ENCODE measurements at places on chromosomes 4 and X.

DNA sequence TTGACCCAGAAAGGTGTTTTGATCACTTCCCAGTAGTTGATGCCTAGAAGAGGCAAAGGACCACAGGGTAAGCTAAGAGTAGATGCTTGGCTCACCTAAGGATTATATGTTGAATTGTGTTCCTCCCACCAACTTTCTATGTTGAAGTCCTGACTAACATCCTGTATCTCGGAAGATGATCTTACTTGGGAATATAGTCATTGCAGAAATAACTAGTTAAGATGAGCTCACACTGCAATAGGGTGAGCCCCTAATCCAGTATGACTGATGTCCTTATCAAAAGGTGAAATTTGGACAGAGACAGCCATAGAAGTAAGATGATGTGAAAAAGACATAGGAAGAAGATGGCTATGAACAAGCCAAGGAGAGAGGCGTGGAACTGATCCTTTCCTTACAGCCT is 3.3 kb upstream of the HMGB2 start:
- no peak for DNase-seq

GRCh38 chr4:41709844-41710481 is 38.6 kb downstream of the PHOX2B start:
- no peak for DNase-seq

- DNase-seq, result no peak
Measured at GRCh38 chr4:94534401-94535312, 82.9 kb downstream of the PDLIM5 start.

GRCh38 chr4:144582975-144583374 is 63.0 kb upstream of the HHIP start:
- no peak for DNase-seq

GRCh38 chrX:13074297-13075262 is 30.2 kb upstream of the FAM9C start:
- no peak for DNase-seq

DNA sequence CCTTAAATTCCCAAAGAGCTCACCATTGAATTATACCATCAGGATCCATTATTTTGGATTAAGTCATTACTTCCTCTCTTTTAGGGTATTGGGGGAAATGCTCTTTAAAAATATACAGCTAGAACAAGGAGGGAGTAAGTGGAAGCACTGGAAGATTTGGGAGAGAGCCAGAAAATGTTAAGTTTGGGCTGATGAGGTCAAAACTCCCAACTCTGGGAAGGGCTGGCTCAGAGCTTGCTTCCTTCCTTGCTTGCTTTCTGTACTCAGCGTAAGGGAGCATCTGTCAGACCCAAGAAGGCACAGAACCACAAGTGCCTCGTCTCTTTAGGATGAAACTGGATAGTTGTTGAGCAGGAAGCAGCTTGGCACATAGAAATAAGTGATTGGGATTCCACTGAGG is 138.2 kb downstream of the GUCY2F start:
- no peak for DNase-seq

GRCh38 chrX:51847463-51847862 is 46.0 kb upstream of the MAGED1 start:
- DNase-seq, result no peak

GRCh38 chrX:21963731-21964405 is 23.4 kb downstream of the SMS start:
- no peak for DNase-seq

GRCh38 chr4:5845035-5845905 is 47.6 kb downstream of the CRMP1 start:
- no peak for DNase-seq

- DNase-seq, result no peak
Measured at GRCh38 chr4:15738877-15739276, 36.0 kb downstream of the BST1 start.

GRCh38 chr4:80576796-80577195 is 241.3 kb downstream of the CFAP299 start:
- no peak for DNase-seq

- DNase-seq, result no peak
Measured at GRCh38 chr4:3873408-3874027, 107.3 kb downstream of the ADRA2C start.

DNA sequence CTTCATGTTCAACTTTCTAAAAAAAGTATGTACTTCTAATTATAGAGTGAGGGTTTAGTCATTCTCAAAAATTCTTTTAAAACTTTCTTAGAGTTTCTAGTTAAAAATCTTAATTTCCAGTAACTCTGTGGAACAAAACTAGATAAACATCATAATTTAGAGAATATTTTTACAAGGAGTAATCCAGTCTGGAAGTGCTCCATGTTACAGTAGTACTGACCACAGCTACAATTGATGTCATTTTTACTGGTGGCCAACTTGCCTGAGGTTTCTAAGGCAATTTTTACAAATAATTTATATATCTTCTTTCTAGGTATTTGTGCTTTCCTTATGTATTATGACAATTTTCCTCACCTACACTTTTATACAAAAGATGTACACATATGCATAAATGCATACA is 490.4 kb downstream of the CENPC start:
- DNase-seq, result no peak

DNA sequence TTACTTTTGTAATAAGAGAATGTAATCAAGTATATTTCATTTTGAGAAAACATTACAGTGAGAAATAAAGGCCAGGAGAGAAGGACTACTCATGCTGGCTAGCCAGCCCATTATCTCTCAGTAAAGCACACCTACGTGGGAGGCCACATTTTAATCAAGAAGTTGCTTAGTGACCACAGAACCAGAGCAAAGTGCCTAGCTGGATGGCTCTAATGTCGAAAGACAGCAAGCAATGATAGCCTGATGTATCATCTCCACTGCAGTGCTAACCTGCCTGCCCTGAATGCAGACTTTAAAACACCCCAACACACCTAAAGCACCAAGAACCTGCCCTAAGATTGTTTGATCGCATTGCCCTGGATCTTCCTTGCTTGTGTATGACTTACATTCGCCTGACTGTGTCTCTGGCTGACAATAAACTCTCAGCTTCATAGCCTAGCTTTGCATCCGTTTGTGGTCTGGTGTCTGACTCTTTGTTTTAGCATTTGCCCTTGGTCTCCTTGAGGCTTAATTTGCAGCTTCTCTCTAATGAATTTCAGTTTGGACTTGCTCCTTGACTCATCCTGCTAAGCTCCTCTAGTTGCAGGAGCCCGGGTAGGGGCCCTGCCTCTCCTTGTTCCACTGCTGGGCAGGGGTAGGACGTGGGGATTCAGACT is 31.4 kb upstream of the SOWAHD start:
- DNase-seq, result no peak

GRCh38 chrX:23999671-24000070 is 27.3 kb downstream of the KLHL15 start:
- DNase-seq, result no peak

DNA sequence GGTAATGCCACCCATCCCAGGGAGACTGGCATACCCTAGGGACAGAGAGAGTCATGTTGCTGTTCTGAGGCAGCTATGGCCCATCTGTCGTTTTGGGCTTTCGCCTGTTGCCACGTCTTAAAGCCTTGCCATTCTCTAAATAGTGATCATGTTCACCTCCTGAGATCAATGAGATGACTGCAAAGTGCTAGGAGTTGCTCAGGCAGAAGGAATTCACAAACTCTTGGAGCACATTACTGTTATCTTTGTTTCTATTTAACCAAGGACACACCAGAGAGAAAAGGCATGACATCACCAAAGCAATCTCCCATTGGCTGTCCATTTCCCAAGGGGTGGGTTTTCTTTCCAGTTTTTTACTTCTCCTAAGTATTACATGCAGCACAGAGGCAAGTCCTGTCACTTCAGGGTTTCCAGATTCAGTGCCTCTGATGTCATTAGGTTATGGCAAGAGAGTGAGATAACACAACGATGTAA is 37.1 kb upstream of the SETD7 start:
- no peak for DNase-seq

GRCh38 chr4:148735432-148736155 is 293.4 kb upstream of the NR3C2 start:
- no peak for DNase-seq

DNA sequence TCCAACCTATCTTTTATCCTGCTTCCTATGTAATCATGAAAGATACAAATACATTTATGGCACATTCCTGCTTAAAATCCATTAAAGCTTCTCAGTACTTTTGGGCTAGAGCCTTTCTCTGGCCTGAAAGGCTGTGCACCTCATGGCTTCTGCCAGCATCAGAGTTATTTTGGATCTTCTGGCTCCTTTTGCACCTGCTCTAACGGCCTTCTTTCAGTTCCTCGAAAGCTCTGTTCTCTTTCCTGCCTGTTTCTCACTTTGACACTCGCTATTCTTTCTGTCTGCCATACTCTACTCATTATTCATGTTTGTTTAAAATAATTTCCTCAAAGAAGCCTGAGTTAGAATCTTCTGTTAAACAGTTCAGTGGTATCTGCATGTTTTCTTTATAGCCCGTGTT is 86.0 kb downstream of the LRP2BP start:
- DNase-seq, result no peak

DNA sequence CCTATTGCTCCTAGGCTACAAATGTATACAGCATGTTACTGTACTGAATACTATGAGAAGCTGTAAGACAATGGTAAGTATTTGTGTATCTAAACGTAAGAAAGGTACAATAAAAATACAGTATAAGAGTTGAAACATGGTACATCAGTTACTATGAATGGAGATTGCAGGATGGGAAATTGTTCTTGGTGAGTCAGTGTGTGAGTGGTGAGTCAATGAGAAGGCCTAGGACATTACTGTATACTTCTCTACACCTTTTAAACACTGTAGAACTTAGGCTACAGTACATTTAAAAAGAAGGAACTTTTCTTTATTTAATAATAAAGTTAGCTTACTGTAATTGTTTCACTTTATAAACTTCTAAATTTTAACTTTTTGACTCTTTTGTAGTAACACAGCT is 2603.2 kb downstream of the PCDH7 start:
- DNase-seq, result no peak

GRCh38 chr4:113303315-113303714 is 253.9 kb downstream of the ANK2 start:
- no peak for DNase-seq

GRCh38 chrX:70455366-70456202 is 10.9 kb downstream of the DLG3 start:
- no peak for DNase-seq

- peak; percentile 65 for DNase-seq
Measured at GRCh38 chr4:119212964-119213606, 572 bp downstream of the USP53 start.

DNA sequence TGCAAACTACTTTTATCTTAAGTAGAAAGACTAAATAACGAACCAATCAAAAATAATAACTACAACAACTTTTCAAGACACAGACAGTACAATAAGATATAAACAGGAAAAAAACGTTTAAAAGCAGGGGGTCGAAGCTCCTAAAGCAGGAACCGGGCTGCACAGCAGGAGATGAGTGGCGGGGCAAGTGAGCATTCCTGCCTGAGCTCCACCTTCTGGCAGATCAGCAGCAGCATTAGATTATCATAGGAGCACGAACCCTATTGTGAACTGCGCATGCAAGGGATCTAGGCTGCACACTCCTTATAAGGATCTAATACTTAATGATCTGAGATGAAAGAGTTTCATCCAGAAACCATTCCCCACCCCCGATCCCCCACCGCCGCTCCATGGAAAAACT is 146.2 kb downstream of the TEX11 start:
- no peak for DNase-seq

GRCh38 chrX:48883729-48884128 is 13.8 kb downstream of the TIMM17B start:
- DNase-seq, result no peak

DNA sequence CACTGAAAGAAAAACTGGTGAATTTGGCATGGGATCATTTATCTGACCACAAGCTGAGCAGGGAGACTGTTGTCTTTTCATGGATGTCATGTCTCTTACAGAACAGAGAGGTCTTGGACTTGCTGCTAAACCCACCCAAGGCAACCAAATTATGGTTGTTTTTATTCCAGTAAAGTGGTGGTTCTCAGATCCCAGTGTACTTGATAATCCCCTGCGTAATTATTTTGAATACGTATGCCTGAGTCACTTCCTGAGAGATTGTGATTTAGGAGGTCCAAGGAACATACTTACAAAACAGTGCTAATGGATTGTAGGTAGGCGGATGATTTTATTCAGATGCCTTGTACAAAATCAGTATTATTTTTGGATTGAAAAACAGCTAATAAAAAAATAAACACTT is 585.6 kb downstream of the IL1RAPL1 start:
- DNase-seq, result no peak

- DNase-seq, result no peak
Measured at GRCh38 chr4:84498935-84499623, at the start of gene NKX6-1. TSS of gene NKX6-1 (minus strand) at chr4:84499292. CDS start at chr4:84498228, 1,064 bp downstream.

DNA sequence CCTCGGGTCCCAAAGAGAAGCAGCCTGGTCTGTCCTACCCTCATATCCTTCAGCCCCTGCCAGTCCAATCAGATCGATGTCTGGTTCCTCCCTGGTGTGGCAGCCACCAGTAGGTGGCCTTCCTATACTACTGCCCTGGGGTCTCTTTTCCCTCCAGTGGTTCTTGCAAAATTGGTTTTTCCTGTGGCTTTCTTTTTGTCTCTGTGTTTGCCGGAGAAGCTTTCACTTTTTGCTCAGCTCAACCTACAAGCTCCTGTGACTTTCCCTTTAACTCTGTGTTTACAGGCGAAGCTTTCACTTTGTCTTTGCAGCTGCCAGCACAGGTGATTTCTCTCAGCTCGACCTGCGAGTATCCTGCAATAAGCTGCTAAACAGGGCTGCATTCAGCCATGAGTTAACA is 46.8 kb downstream of the UGT2A3 start:
- DNase-seq, result no peak

- DNase-seq, result no peak
Measured at GRCh38 chr4:139557556-139558110, 1.6 kb upstream of the SETD7 start.

DNA sequence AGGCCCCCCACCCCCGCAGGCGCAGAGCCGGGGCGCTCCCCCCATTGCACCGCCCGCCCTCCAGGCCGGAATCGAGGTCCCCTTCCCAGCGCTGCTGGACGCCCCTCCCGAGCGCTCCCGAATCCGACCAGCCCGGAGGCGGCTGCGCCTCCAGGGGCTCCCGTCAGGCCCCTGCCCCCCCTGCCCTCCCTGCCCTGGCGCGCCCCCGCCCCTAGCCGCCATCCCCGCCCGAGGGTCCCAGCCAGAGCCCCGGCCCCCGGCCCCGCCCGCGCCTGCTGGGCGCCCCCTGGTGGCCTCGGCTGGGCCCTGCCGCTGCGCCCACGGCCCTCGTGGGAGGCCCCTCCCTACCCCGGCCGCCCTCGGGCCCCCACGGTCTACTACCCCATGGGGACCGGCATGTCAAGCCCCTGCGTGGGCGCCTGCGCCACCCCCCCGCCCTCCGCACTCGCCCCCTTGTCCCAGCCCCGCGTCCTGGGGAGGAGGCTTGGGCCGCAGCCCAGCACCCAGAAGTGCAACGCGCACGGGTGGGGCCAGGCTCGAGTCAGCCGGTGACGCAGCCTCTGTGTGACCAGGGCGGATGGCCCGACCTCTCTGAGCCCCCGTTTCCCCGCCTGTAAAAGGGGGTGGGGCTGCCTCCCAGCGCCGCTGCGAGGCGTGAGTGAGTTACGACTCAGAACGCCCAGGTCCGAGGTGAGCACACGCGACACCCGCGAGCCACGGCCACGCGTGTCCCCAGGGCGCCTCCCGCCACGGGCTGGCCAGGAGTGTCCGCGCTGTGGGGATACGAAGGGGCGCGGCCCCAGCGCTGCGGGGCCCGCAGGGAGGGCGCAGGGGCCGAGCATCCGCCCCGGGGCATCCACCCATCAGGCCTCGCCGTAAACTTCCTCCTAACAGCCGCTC is 104.9 kb downstream of the FAM53A start:
- DNase-seq, result no peak

Measured in epithelial cell of proximal tubule (primary cell).